Substantia nigra (tissue), 51 donors: ENCODE measurements at places on chromosomes 12 and 14.

DNA sequence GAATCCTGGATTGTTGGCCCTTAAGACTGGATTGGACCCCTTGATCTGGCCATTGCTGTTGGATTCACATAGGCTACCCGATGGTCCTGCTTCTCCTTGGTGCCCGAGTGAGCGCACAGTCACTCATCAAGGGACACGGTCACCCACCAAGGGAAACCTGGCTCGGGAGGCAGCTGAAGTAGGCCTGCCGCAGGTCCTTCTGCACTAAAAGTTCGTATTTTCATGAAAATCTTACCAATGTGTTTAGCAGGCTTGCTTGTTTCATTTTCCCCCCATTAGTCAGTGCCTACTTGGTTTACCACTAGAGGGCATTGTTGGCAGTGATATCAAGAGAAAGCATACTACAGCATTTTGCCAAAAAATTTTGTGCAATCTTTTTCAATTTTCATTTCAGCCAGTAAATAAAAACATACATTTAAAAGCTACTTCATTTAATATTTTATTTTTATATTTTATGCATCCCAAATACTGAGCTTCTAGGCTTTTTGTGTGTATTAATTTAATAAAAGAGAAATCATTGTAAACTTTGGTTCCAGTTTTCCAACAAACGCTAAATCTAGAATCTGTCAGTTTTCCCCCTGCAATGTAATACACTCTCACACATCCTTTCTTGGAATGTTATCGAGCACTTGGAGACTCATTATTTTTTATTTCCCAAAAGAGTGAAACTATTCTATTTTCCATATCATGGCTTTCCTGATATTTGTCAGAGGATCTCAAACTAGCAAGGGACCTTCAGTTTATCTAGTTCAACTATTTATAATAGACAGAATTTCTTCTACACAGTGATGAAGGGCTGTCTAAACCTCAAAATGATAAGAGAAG is 116.7 kb downstream of the LMNTD1 start:
- peak; percentile 12 for DNase-seq

GRCh38 chr12:121318121-121318520 is 21.6 kb upstream of the CAMKK2 start:
- DNase-seq, result no peak

DNA sequence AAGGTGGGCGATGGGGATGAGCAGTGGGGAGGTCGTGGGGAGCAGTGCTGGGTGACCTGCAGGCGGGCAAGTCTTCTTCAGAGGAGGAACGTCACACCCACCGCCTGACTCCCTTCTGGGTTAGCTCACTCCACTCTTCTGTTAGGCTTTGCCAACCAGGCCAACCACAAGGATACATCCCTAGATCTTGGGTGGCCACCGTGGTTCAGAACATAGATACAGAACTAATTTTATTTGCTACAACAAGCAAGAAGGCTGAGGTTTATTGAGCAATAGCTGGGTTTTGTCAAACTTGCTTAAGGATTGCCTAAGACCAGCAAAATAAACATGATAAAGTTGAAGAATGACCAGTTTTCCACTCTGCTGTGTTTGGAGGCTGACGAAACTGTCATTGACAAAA is 109.4 kb downstream of the DACT1 start:
- no peak for DNase-seq

GRCh38 chr12:62686938-62687337 is 220.3 kb downstream of the MON2 start:
- no peak for DNase-seq

DNA sequence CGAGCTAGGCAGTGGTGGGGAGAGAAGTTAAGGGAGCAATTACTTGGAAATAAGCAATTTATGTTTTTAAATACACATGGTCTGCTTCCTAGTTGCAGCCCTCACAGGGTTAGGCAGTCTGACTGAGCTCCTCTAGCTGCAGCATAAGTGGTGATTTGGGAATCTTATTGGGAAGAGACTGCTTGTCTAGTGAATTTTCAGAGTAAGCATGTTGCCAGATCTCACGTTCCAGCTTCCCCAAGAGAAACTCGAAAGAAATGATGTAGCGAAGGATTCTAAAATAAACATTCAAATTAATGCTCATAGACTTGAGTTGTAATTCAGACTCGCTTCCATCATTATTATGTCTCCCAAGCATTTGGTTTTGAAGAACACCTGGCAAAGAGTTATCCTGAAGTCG is 440.2 kb downstream of the ATP23 start:
- no peak for DNase-seq

GRCh38 chr12:54740882-54741281 is 92.7 kb upstream of the DCD start:
- DNase-seq, result no peak

GRCh38 chr12:89884416-89884898 is 175.8 kb upstream of the ATP2B1 start:
- DNase-seq, result no peak

GRCh38 chr12:31353750-31354708 is 28.1 kb upstream of the SINHCAF start:
- no peak for DNase-seq

GRCh38 chr12:58925111-58925611 is 4.9 kb upstream of the LRIG3 start:
- DNase-seq, result no peak

DNA sequence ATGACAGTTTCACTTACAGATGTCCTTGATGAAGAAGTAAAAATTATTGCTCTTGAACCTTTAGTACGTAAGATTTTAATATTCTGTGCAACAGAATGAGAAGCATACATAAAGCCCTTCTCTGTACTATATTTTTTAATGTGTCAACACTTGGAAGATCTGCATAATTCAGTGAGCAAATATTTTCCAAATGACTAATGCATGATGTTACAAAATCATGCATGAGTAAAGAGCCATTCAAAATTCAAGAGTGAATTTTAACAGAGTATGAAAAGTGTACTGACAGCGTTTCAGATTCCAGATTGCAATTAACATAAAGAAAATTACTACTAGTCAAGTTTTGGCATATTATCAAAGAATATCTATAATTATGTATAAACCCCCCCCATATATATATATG is 101.4 kb upstream of the BBS10 start:
- DNase-seq, result no peak

- DNase-seq, result peak; percentile 48
Measured at GRCh38 chr14:78598046-78598920, 428.1 kb downstream of the NRXN3 start.

GRCh38 chr12:131368668-131369071 is 342.2 kb upstream of the SFSWAP start:
- no peak for DNase-seq

DNA sequence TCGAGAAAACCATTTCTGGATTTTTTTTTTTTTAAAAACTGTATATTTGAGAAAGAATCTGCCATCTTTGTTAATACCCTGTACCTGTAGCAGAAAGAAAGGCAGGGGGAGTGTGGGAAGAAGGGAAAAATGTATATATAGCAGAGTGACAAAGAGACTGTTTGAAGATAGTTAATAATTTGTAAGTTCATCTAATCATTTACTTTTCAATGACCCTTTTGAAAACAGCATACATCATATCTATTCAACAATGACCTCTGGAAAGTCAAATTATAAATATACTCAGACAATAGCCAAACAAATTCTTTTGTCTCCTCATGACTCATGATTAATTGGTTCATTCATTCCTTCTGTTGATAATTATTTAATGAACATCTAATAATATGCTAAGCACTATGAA is 10.9 kb upstream of the CPM start:
- no peak for DNase-seq

DNA sequence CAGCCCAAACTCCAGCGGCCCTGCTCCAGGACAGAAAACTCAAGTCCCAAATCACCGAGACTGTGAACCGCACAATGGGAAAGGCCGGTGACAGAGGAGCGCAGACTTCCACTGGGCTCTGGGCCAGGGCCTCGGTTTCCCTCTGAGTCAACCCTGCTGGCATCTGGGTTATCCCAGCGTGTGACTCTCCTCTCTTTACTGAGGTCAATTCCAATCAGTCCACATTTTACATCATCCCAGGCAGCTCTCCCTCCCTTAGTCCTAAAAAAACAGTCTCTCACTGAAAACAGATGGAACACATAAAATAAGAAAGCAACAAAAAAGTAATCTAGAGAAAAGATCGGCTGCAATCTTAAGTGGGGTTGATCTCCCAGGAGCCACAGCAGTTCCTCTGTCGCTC is 36.9 kb downstream of the ITPK1 start:
- no peak for DNase-seq

DNA sequence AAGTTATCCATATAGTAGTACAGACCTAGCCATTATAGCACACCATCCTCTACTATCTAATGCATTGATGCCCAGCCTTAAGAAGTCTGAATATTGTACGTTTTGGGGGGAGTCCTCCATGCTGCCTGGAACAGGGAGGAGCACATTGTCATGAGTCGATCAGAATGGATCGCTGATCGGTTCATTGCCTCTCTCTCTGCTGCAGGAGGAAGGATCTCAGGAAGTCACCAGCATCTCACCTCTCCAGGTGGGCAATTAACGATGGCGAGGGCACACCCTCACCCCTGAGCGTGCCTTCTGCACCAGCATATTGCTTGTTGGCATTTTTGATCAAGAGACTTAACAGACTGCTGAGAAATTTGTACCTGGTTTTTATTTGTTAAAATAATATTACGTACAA is 11.5 kb downstream of the CCND2 start:
- no peak for DNase-seq

GRCh38 chr14:103867523-103867953 is 20.2 kb upstream of the PPP1R13B start:
- DNase-seq, result no peak

DNA sequence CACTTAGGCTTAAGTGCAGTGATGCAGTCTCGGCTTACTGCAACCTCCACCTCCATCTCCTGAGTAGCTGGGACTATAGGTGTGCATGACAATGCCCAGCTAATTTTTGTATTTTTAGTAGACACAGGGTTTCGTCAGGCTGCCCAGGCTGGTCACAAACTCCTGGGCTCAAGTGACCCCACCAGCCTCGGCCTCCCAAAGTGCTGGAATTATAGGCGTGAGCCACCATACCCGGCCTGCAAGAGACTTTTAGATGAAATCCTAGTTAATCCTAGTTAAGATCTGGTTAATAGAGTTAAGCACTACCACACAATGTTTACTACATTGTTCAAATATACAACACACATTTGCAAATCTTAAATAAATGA is 196.5 kb upstream of the AMIGO2 start:
- DNase-seq, result no peak

GRCh38 chr14:32738206-32738871 is 200.3 kb upstream of the NPAS3 start:
- DNase-seq, result no peak

DNA sequence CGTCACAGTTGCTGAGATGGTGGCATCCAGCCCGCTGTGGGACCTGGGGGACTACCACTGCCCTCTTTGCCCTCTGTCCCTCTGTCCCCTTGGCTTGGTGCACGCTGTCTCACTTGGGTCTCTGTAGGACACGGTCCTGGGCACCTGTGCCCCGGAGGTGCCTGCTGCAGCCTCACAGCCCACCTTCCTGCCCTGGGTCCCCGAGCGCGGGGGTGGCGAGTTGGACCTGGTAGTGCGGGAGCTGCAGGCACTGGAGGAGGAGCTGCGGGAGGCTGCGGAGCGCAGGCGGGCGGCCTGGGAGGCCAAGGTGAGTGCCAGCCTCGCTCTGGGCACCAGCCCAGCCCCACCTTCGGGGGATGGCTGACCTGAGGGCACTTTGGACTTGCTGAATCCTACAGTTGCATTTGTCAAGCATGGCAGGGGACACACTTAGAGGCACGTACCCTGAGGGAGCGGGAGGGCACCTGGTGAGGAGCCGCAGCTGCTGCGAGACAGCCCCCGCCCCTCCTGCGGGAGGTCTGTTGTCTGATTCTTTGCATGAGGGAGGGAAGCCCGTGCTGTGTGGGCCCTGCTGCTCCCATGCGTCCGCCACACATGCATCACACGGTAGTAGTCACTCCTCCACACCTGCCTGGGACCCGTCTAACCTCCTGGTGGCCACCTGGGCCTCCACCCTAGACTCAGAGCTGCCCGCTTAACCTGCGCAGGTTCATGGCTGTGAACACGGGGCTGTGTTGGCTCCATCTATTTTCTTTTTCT is 6.8 kb downstream of the TEDC1 start:
- DNase-seq, result no peak

DNA sequence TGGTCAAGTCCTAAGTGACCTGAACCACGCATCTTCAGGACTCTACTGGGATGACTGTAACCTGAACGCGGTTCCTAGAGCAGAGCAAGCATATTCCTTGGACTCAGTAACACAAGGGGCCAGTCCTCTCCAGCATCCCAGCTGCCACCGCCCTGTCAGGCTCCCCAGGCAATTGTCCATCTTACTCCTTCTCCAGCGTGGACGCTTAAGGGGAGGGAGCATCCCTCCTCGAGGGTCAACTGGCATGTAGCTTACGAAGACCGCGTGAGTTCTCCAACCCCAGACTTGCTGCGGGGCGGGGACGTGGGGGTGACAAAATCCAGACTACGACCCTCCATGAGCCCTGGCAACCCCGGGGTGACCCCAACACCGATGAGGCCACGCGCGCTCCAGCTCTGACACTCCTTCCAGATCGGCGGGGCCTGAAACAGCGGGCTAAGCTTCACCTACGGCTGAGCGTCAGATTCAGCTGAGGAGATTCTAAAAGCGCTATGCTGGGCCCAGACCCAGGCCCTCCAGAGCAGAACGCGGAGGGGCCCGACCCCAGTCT is 846 bp upstream of the MTHFD1 start:
- DNase-seq, result no peak

DNA sequence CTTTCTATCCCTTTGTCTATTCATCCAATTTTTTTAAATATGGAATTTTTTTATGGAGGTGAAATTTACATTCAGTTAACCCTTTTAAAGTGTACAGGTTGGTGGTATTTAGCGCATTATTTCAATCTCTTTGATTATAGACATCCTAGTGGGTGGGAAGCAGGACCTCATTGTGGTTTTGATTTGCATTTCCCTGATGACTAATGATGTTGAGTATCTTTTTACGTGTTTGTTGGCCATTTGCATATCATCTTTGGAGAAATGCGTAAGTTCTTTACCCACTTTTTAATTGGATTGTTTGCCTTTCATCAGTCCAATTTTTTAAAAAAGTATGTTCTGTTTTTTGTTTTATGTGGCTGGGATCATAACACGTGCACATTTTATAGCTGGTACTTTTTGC is 20.8 kb downstream of the PAPLN start:
- no peak for DNase-seq

GRCh38 chr14:97264516-97265230 is 467.5 kb downstream of the VRK1 start:
- no peak for DNase-seq

- DNase-seq, result no peak
Measured at GRCh38 chr14:41558490-41558889, 48.2 kb upstream of the LRFN5 start.
